ENCODE measurements at places on chromosomes 16 and 17.

GRCh38 chr17:66637491-66637890, 197.4 kb upstream of the CACNG5 start:
- DNase-seq: no peak

DNA sequence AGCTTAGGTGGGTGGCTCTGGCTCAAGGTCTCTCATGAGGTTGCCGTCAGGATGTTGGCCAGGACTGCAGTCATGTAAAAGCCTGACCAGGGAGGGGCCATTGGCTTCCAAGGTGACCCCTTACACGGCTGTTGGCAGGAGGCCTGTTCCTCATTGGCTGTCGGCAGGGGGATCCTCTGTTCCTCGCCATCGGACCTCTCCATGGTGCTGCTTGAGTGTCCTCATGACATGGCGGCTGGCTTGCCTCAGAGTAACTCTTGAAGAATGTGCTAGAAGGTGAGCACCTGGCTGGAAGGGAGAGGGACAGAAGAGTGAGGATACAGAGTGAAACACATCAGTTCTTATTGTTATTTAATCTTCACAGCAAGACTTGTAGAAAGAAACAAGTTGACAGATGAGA, 4.7 kb upstream of the RPRML start:
- peak; percentile 48 for DNase-seq

GRCh38 chr17:74163271-74163821, 40.1 kb upstream of the RPL38 start:
- peak; percentile 42 for DNase-seq

GRCh38 chr17:30520882-30521281, 43.7 kb downstream of the GOSR1 start:
- DNase-seq: no peak

- DNase-seq: no peak
These were observed 120.8 kb downstream of the MSI2 start for GRCh38 chr17:57377094-57377493.

- DNase-seq: peak; percentile 63
These were observed 580 bp downstream of the BCAR1 start for GRCh38 chr16:75250809-75251279.

DNA sequence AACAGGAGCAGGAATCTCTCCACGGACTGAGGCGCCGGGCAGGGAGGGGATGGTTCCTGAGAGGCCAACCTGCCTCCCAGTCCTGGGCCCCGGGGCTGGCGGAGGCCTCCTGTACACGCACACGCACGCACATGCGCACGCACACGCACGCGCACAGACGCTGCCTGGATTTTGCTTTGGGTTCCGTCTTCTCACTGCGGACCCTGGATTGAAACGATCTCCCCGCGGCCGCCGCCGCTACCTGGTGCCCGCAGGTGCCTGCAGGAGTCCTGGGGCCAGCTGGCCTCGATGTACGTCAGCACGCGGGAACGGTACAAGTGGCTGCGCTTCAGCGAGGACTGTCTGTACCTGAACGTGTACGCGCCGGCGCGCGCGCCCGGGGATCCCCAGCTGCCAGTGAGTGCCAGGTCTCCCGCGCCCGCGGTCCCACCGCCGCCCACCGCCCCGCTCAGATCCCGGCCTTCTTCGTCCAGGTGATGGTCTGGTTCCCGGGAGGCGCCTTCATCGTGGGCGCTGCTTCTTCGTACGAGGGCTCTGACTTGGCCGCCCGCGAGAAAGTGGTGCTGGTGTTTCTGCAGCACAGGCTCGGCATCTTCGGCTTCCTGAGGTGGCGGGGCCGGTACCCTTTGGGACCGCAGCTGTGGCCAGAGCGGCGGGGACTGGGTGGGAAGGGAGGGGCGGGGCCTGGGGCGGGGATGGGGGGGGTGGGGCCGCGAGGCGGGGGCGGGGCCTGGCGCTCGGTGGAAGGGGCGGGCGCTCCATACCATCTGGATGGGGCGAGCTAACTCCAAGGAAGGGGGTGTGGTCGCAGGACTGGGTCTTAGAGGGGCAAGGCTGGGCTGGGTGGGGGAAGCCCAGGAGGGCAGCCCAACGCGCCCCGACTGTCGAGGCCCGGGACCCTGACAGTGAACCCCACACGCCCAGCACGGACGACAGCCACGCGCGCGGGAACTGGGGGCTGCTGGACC, 12.3 kb downstream of the CES4A start:
- DNase-seq: peak; percentile 93

DNA sequence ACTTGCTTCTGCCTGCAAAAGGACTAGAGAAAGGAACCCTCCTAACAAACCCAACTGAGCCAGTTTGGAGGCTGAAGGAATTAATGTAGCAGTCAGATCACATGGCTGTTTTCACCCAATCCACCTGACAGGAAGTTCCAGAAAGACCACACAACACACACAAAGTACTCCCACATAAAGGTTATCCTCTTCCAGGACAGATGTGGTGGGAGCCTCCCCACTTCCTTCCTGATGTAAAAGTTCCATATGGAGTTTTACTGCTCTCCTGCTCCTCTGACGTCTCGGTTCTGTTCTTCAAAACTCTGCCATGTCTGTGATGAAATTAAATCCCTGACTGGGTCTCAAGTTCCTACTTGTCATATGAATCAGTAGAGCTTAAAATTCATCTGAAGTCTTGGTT, 497.0 kb upstream of the HSBP1 start:
- DNase-seq: no peak

DNA sequence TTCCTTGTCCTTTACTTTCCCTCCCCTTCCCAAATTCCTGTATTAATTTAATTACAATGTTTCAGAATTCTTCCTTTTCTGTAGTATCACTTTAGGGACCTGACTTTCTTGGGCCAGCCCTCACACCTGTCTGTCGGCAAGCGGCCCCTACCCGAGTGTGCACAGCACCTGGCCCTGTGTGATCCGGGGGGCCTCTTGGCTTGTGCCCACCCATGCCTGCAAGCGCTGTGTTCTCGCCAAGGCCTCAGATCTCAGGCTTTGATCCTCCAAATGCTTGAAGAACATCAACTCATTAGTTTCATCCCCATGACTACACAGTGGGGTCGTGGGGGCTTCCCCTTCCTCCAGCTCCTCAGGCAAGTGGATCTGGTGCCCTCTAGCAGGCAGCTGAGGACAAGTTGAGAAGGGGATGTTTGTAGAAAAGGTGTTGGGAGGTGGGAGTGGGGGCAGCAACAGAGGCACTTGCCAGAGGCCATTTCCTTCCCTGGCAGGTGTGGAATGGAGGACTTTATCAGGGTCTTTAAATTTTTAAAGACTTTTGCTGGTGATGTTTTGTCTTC, 15.7 kb upstream of the CDH3 start:
- peak; percentile 49 for DNase-seq

DNA sequence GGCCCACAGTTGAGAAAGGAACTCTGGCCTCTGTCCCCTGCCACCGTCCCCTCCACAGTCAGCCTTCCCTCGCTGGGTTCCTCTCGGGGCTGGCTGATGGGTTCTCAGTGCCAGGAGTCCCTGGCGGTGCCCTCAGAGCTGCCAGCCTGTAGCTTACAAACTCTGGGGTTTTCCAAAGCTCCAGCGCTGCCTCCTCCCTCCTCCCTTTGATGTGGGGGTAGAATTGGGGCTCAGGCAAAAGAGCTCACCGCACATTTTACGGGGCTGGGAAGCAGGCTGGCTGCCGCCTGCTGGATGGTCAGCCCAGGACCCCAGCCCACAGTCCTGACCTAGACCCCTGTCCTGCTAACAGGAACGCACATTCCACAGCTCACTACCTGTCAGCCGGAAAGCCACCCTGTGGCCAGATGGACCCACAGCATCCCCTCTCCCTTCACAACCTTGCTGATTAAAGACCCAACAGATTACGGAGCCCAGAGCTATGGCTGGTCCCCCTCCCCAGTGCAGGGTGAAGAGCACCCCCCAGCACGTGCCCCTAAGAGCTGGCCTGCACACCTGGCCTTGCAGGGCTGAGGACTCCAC, 6.0 kb downstream of the VASN start:
- no peak for DNase-seq

- DNase-seq: no peak
These were observed 8.1 kb upstream of the ITGAE start for GRCh38 chr17:3809135-3809534.

DNA sequence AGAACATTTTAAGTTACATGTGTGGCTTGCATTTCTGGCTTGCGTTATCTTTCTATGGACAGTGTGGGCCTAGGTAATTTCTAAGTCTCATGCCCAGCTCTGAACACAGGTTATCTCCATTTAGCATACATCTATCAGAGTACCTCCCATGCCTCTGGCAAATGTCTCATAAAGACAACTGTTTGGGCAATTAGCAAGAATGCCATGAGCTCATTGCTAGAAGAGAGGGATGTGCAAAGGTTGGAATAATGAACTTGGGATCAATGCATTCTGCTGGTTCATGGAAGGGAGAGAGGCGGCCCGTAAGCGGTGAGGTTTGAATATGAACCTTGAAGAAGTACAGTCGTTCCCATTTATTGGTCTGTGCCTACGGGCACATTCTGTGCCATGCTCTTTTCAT, 14.4 kb downstream of the SYT17 start:
- DNase-seq: no peak

DNA sequence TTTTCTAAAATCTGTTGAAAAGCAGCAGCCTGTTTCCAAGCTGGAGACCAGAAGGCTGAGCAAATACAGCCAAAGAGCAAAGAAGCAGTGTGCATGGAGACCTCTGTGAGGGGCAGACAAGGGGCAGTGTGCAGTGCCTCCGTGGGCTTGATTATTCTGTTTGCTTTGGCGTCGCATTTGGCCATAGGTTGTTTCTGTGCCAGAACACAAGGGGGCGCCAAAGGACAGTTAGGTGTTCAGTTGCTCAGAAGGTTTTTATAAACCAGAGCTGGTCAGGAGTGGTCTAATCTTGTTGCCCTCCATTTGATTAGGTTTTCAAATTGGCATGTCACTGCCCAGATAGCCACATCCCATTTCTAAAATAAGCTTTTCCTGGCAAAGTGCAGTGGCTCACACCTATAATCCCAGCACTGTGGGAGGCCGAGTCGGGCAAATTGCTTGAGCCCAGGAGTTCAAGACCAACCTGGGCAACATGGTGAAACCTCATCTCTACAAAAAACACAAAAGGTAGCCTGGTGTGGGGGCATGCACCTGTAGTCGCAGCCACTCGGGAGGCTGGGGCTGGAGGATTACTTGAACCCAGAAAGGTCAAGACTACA, 10.6 kb downstream of the MYH3 start:
- peak; percentile 77 for DNase-seq

GRCh38 chr16:10992797-10993196, 48.4 kb downstream of the CLEC16A start:
- peak; percentile 59 for DNase-seq

- DNase-seq: no peak
These were observed 13.7 kb downstream of the ACSM1 start for GRCh38 chr16:20683812-20684211.

DNA sequence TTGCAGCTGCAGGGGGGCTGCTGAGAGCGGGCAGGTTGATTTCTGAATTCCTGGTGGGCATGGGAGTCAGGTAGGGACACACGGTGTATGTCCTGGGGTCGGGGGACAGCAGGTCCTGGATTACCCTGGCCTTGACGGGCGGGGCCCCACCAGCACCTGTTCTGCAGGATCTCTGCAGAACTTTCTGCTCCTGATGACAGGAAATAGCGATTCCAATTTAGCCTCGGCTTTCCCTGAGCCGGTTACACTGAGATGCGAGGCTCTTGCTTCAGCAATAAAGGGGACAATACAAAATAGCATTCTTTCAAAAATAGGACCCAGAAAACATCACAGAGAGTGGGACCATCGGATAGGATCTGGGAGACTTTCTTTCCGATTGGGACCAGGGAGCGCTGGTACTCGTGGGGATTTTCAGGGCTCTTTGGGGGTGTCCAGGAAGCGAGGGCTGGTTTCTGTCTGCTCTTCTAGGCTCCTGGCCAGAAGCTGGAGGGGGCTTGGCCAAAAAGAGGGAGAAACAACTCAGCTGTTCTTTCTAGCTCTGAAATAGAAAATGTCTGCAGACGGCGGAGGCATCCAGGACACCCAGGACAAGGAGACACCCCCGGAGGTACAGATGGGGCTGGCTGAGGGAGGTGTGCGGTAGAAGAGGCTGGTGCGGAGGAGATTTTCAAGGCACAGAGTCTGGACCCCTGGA, 642 bp downstream of the ZNF205 start:
- DNase-seq: no peak

DNA sequence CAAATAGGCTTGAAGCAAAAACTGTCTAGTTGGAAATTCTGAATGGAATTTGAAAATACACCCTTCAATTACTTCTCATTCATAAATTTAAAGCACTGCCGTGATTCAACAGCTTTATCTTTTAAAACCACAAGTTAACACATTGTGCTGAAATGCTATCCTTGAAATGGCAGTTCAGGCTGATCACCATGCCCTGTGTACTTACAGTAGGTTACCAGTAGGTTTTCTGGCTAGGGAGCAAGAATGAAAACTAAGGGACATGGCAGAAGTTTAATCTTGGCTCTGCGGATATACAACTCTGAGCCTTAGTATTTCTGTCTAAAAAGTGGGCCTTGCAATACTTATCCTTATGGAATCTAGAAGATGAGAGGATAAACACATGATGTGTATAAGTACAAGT, 28.0 kb downstream of the NXPH3 start:
- DNase-seq: no peak

GRCh38 chr16:1871974-1872635, at the start of gene MEIOB:
MEIOB (minus strand) TSS chr16:1872164; CDS start chr16:1868175, 3,989 bp downstream.
- DNase-seq: peak; percentile 89

- no peak for DNase-seq
These were observed 375 bp upstream of the SPN start for GRCh38 chr16:29662729-29663015.

DNA sequence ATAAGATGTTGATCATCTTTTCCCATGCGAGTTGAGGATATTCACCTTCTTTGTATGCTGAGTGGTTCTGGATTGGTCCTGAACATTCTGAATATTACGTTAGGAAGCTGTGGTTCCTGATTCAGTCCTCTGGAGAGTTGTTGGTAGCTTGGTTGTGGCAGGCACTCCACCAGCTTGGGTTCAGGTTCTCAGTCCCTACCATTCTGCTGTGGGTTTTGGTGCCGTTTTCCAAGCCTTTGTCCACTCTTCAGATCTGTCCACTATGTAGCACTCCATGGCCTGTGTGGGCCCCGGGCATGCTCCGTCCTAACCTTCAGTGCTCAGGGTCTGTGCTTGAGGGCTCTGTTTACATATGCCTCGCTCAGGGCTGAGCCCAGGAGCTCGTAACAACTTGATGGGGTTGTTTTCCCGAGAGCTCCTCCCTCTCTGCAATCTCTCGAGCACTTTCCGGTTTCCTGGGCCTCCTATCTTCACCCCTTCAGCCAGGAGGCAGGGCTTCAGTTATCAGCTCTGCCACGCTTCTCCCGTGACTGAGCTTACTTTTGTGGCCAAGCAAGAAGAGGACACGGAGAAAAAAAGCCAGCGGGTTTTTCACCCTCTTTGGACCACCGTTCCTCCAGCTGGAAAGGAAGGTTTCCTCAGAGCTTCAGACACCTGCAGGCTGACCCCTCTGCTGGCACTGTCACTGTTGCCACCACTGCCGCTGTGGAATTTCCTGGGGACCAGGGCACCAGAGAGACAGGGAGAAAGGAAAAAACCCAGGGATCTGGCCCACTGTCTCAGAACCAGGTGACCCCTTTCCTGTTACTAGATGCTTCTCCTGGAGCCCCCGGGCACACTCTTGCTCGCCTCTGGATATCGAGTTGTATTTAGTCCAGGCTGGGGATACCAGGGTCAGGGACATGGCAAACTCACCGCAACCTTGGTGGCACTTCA, 19.6 kb downstream of the KIAA0513 start:
- DNase-seq: no peak

All from iPS-NIHi11 (cell line).